ENCODE measurements at places on chromosomes 6 and 20.

DNA sequence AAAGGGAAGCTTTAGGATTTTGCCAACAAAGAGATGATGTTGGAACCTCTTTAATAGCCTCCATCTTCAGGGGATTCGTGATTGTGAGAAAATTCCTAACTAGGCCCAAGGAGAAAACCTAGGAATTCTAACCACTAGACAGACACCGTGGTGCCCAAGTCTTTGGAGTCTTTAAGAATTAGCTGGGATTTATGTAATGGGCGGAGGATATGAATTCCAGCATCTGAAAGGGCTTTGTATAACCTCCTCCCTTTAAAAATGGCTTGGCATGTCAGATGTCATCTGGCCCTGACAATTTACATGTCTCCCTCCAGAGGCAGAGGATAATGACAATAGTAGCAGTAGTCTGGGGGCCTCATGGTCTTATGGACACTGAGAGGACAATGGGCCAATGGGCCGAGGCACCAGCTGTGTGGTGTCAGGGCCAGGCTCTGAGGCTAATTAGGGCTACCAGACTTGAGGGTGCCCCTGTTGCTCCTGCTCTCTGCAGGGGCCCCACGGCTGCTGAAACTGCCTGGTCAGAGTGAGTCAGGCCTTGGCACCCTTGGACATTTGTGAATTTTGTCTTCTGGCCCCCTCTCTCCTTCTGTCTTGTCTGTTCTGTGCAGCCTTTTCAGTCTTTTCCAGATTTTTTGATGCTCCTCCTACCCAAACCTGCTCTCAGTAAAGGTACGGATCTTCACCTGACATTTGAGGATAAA lies 113.9 kb downstream of the EDN1 start:
- no peak for DNase-seq

DNA sequence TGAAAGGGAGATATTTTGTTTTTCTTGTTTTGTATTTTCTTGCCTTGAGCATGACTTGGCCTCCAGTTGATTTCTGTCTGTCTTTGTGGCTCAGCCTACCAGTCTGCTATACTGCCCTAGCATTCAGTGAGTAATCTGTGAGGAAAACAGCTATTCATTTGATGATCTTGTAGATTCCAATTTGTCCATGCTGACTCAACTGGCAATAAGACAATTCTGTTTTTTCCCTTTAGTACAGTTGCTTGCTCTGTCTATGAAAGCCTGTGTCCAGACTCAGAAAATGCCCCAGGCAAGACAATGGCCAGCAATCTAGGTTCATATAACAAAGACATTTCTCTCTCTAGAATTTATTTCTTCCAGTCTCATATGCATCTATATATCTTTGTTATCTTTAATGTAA lies 10.9 kb upstream of the SOX4 start:
- DNase-seq = no peak

DNA sequence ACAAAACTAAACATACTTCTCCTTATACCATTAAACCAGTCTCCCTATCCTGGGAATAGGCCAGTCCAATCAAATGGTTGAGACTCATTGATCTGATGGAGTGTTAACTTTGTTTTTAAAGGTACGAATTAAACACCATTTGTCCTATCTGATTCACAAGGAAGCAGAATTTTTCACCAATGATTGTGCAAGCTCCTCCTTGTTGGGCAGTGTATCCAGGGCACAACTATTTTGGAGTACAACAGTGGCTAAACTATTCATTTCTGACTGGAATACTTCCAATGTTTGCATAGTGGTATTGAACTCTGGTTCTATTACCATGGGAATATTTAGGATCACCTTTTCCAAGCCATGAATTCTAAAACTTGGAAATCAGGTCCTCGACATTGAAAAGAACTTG lies 5.4 kb upstream of the PPP1R3G start:
- no peak for DNase-seq

DNA sequence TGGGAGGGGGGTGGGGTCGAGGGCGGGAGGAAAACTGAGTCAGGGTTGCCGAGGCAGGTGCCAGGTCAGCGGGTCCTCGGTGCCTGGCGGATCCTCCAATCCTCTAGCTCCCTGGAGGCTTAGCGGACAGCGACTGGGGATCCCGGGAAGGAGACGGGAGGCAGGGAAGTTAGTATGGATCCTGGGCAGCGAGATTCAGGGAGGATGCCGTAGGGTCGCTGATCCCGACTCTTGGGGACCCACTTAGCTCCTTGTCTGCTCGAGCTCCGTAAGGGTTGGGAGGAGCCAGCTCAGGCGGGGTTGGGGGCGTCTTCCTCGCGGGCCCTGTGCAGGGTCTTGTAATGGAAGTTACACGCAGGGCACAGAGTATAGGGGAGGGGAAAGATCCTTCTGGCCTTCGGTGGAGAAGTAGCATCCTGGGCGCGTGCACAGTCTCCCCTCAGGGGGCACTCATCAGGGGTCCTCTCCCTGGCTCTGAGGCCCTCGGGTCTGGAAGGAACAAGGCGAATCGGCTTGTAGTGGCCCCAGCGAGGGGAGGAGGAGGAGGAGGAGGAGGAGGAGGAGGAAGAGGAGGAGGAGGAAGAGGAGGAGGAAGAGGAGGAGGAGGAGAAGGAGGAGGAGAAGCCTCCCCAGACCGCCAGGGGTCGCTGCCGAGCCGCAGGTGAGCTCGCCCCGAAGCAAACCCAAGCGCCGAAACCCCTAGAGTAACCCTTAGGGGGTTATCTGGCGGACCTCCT lies 6.4 kb upstream of the SLC12A5 start:
- peak; percentile 65 for DNase-seq

DNA sequence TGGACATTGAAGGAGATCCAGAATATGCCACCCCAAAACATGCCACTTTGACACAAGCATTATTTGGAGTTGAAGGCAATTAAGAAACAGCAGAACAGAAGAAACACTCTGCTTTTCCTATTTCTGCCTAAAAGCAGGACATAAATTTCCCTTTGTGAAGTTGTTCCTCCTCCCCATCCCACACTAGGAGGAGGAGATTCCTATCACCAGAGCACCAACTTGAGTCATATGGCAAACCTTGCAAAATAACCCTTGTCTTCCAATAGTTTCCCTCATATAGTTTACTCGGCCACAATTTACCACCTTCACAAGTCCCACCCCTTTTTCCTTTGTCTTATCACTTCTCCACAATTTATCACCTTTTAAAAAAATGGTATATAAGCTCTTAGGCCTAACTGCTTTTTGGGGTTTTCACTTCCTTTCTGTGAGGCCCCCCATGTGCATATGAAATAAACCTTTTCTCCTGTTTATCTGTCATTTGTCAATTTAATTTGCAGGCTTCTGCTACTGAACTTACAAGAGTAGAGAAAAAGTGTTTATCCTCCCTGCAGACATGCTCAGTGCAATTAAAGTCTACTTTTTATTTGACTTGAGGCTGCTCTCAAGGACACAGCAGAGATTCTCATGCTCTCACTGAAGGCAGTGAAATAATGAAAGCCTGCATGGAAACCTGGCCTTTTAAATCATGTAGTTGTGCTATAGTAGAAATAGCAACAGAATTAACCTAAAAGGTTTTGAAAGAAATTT lies 2.8 kb upstream of the RAB23 start:
- no peak for DNase-seq

GRCh38 chr20:38831049-38831691 lies 25.7 kb downstream of the PPP1R16B start:
- DNase-seq = no peak

- no peak for DNase-seq
Measured at GRCh38 chr6:141552463-141552862, 580.3 kb upstream of the GJE1 start.

DNA sequence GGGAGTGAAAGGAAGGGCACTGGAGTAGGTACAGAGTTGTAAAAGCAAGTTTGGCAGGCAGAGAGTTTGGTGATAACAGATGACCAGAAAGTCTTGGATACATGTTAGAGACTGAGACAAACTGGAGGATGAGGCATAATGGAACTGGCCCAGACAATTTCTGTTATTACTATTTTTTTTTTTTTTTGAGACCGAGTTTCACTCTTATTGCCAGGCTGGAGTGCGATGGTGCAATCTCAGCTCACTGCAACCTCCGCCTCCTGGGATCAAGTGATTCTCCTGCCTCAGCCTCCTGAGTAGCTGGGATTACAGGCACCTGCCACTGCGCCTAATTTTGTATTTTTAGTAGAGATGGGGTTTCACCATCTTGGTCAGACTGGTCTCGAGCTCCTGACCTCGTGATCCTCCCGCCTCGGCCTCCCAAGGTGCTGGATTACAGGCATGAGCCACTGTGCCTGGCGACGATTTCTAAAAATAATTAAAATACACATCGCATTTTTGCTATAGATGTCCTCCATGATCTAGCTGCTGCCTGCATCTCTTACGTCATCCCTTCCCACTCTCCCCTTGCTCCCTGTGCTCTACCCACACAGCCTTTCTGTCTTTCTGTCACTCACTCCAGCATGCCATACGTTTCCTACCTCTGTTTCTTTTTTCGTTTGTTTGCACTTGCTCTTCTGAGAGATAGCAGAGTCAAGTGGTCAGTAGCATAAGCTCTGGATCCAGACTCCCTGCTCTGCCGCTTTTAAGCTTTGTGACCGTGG lies 23.5 kb downstream of the MAPK14 start:
- no peak for DNase-seq

DNA sequence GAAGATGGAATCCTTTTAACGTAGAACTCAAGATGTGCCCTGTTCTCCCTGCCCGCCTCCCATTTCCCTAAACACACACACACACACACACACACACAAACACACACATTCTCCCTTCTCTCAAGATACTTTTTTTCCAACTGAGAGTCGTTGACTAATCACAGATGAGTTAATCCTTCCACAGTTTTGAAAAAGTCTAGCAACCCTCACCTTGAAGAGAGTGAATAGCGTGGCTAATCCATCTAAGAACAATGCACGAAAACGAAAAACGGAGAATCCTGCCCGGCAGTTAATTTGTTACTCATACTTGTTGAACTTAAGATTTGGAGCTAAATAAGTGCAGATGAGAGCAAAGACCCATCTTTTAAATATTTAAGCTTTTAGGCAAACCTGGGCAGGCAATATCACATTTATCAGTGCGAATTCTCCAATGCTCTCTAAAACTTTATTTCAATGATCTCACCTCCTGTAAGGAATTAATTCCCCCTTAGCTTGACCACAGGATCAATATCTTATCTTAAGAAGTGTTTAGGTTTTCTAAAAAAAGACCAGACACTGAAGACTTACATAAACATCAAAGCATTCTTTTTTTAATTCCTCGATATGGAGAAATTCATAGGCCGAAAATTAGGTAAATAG lies 1.1 kb downstream of the AGPAT4 start:
- DNase-seq = no peak

DNA sequence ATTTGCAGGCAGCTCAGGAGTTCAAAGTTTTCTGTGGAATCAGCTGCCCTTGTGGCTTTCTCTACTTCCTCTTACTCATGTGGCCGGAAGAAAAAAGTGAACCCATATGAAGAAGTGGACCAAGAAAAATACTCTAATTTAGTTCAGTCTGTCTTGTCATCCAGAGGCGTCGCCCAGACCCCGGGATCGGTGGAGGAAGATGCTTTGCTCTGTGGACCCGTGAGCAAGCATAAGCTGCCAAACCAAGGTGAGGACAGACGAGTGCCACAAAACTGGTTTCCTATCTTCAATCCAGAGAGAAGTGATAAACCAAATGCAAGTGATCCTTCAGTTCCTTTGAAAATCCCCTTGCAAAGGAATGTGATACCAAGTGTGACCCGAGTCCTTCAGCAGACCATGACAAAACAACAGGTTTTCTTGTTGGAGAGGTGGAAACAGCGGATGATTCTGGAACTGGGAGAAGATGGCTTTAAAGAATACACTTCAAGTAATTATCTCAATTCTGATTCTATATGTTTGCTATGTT lies 1.1 kb downstream of the MGME1 start:
- DNase-seq = no peak

GRCh38 chr6:50935442-50935841 lies 116.8 kb downstream of the TFAP2B start:
- DNase-seq = no peak

- no peak for DNase-seq
Measured at GRCh38 chr20:385448-385847, 4.9 kb downstream of the TRIB3 start.

GRCh38 chr6:134757911-134758361 lies 192.0 kb downstream of the ALDH8A1 start:
- no peak for DNase-seq

GRCh38 chr20:11210611-11211010 lies 536.8 kb upstream of the JAG1 start:
- DNase-seq = no peak

- no peak for DNase-seq
Measured at GRCh38 chr6:115194981-115195638, 852.3 kb upstream of the HS3ST5 start.

DNA sequence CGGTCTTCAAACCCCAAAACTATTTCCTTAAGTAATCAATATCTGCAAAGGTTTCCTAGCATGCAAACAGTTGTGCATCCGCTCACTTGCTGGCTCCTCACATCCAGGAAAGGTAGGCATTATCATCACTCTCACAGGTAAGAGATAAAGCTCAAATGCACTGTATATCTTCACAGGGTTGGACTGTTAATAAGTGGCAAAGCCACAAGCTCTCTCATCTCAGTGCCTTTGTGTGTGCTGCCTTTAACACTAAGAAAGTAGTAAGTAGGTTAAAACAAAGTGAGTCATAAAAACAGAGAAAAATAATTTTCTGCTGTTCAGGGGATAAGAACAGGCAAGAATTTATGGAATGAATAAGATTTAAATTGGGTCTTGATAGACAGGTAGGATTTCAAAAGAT lies 21.3 kb downstream of the MAN1A1 start:
- no peak for DNase-seq

DNA sequence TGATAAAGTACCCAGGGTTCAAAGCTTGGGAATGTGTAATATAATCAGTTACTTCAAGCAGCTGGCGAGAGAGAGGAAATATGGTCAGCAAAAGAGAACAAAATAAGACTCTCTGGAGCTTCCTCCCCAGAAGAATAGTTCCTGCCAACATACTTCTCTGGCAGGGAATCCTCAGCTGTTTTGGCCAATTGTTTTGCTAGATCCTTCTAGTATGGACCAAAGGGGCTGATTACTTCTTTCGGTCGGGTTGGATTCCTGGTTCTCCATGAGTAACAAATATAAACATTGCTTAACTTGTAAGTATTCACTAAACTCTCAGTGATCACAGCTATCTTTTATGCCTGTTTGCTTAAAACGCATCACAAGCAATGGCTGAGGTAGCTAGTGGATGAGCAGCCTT lies 31.4 kb upstream of the FBXO9 start:
- no peak for DNase-seq

GRCh38 chr20:55097621-55098020 lies 622.2 kb downstream of the DOK5 start:
- DNase-seq = no peak
